ENCODE measurements at places on chromosomes 12 and 14.

- DNase-seq = no peak
These were observed 4.1 kb upstream of the LTA4H start for GRCh38 chr12:96039516-96039915.

DNA sequence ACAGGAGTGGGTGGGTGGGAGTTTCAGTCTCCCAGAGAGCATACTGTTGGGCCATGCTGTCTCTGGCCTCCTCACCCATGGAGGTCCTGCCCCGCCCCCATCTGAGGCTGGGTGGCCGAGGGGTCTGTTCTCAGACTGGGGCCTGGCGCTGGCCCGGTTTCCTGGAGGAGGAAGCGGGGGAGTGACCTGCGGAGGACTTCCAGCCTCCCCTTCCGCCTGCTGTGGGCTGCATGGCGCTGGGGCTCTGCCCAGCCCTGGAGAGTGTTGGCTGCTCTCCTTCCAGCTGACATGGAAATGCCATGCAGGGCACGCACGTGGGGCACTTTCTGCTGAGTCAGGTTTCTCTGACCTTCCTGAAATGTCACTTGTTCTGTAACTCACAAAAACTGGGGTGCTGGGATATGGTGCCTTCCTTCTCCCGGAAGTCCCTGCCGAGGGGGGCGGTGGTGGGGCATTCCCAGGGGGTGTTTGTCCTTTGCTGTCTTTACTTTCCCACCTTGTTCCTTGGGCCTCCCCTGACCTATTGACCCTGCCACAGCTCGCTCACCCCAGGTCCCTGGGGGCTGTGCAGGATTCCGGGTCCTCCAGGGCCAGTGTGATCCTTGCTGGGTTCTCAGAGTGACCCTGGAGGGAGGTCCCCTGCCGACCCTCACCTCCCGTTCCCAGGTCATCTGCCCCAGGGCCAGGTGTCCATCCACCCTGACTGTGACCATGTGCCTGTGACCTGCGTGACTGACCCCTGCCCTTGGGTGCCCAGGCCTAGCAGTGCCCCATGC is 23.6 kb downstream of the PACS2 start:
- no peak for DNase-seq

DNA sequence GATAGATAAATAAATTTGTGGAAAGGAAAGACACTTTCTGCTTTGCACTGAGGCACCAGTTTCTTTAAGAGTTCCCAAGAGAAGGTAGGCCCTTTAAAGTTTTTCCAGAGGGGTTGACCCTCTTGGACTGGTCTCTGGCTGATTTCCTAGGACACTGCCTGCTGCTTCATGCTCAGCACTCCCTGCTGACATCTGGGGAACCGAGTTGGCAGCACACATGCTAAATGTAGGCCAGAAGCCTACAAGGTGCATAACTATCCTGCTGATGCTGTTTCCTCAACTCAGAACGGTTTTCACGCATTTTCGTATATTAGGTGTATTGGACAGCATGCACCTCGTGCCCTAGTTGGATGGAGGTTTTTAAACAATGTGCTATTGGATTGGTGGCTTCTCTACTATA is 887.2 kb upstream of the SEL1L start:
- no peak for DNase-seq

DNA sequence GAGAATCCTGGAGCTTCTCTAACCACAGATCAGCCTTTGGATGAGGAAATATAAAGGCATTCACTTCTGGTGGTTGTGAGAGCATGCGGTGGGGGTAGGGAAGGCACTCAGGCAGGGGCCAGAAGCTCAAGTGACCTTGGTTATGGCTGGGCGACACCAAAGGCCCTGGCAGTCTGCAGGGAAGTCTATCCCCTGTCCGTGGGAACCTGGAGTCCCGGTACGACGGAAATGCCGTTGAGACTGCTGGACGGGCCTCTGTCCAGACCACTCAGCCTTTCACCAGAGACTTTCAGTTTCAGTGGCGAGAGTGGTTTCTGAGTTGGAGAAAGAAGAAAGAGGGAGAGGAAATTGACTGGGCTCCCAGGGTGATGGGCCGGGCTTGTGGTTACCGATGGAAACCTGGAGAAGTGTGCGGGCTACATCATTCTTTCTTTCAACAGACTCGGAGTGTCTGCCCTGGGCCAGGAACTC is 20.9 kb downstream of the ISCA2 start:
- DNase-seq = no peak

- no peak for DNase-seq
These were observed 372.2 kb downstream of the GXYLT1 start for GRCh38 chr12:41772478-41772877.

DNA sequence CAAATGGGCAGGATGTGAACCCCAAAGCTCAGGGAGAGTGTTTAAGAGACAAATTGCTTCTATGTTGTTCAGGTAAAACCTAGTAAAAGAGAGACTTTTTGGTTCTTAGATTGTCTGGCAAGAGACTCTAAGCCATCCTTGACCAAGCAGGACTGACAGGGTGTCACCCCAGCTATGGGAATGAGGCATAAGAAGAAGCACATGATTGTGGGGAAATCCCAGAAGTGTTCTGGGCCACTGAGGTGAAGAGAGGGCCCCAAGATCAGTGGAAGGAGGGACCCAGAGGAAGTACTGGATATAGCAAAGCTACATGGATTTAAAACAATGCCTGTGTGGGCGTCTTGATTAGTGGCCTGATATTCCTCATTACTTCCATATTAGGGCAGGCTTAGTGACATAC is 99.0 kb downstream of the SAMD4A start:
- DNase-seq = no peak

DNA sequence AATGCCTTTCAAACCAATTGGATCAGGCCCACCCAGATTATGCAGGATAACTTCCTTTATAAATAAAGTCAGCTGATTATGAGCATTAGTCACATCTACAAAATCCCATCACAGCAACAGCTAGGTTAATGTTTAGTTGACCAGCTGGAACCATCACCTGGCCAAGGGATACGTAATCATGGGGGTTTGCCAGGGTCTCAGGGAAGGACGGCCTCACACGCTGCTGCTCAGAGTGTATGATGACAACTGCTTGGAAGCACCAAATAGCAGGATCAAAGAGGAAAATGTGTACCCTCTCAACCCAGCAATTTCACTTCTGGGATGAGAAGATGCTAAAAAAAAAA is 162.6 kb downstream of the SLC15A4 start:
- DNase-seq = no peak

- DNase-seq = no peak
These were observed 29.5 kb downstream of the SLC8B1 start for GRCh38 chr12:113305281-113305856.

GRCh38 chr12:60205500-60205899 is 609.7 kb downstream of the SLC16A7 start:
- DNase-seq = no peak

- no peak for DNase-seq
These were observed 594.1 kb downstream of the NRXN3 start for GRCh38 chr14:78764240-78764639.

DNA sequence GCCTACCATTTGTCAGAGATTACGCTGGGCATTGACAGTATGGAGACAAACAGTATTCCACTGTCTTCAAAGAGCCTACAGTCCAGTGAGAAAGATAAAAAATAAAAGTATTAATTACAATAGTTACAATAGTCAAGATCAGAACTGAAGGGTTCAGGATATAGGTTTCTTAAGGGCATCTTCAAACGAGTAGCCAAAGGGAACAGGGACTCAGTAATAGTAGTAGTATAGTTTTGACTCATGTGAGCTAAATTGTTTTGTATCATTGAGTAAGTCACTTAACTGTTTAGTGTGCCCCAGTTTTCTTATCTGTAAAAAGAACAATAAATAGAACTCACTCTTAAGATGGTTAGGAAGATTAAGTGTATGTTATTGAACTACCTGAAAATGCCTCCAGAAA is 123.6 kb downstream of the METTL25 start:
- DNase-seq = no peak

DNA sequence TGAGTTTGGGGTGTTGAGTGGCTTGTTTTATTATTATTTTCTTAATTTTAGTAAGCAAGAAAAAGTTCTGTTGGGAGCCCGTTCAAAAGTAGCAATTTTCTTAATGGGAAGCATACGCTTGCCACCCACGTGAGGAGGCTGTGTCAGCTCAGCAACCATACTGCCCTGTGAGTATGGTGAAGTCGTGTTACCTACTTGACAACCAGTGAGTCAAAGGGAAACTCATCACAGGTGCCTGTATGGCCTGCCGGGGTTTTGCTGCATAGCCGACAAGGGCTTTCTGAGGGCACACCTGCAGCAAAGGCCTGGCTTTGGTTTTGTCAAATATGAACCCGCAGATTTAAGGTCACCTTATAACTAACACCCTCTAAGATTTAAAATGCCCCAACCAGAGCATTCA is 31.1 kb downstream of the PITPNM2 start:
- peak; percentile 39 for DNase-seq

DNA sequence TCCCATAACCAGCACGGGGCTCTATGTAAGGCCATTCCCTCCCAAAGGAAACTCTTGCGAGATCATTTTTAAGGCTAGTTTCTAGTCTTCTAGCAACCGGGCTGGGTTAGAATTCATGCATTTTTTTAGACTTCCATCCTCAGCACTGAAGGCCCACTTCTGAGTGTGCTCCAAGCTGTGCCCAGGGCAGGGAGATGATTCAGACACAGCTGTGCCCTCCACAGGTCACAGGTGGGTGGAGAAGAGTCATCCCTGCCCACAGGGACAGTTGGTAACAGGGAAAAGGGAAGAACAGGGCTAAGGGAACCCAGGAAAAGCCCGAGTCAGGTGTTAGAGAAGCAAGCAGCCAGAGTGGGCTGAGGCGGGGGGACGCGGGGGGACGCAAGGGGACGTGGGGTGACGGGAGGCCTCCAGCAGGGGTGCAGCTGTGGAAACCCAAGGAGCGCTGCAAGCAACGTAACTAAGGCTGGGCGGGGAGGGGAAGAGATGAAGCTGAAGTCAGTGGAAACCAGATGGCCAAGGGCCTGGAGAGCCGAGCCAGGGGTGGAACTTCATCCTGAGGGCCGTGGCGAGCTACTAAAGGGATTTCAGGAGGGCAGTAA is 27.2 kb upstream of the PPP2R5C start:
- no peak for DNase-seq

GRCh38 chr14:103880348-103881267 is 33.2 kb upstream of the PPP1R13B start:
- DNase-seq = peak; percentile 15

GRCh38 chr14:34643361-34643760 is 13.4 kb upstream of the SNX6 start:
- DNase-seq = no peak

DNA sequence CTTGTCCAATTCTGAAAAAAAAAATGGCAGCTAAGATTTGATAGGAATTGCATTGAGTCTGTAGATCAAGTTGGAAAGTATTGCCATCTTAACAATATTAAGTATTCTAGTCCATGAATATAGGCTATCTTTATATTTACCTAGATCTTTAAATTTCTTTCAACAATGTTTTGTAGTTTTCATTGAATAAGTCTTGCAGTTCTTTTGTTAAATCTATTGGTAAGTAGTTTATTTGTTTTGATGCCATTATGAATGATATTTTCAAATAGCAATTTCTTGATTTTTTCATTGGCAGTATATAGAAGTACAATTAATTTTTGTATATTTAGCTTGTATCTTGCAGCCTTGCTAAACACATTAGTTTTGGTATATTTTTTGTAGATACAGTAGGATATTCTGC is 71.6 kb downstream of the SYNE2 start:
- no peak for DNase-seq

DNA sequence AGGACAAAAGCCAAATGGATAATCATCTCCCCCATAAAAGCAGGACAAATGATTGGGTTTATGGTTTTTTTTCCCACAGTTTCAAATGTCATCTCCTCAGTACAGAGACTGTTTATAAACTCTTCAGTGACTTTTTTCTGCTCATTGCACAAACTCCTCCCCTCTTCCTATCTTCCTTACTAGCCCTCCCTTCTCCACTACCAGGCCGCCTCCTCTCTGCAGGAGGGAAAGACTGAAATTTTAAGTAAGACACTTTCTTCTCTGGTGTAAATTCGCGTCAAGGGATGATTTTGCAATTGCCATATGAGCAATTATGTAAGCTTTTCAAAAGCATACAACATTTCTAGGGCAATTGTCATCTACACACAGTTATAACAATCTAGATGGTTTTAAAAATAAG is 37.0 kb downstream of the BTG1 start:
- DNase-seq = no peak

DNA sequence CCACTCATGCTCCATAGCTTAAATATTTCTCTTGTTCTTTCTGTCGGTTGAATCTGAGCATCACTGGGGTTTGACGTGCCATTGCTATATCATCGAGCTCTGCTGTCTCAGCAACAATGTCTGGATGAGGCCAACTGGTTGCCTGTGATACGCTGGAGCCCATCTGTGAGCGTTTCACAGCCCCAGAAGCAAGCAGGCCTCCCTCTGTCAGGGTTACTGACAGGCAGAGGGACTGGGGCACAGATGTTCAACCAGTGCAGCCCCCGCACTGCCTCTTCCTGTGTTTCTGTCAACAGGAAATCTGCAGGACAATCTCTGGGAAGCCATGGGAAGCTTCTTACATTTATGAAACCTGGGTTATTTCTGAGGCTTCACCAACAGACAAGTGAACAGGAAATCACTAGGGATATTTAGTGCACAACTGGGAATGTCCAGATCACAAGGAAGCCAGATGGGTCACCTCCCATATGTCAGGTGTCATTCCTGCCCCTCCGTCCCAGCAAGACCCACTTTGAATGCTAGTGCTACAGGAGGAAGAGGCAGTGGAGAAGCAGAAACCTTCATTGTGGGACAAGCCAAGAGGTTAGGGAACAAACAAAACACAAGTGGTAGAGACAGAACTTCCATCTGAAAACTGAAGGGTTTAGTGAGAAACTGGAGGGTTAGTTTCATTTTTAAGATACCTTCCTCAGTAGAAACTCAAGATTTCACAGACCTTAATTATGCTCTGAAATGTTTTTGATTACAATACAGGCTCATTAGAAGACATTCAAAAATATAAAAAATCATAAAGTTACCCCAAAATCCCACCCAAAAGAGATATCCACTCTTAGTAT is 24.1 kb downstream of the DMAC2L start:
- no peak for DNase-seq

GRCh38 chr12:115268451-115268850 is 584.5 kb upstream of the TBX3 start:
- DNase-seq = no peak

DNA sequence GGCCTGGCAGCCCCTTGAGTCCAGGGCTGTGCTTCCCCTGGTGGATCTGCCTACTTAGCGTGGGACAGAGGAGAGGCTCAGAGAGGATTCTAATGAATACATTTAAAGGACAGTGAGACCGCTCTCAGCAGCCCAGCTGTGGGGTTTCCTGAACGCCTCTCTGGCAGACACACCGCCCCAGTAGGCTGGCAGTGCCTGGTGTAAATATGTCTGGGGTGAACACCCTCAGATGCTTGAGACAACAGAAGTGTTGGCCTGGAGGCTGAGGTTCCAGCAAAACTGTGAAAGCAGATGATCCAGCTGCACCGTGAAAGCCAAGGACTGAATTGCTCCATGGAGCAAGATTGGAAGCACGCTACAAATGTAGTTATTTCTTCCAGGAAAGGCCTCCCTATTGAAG is 55.1 kb downstream of the LRRC74A start:
- DNase-seq = no peak

Measured in CD4-positive, alpha-beta T cell treated with Interleukin-17A for 1 hour (primary cell).